Brain pericyte (primary cell): ENCODE measurements at places on chromosomes 2 and 18.

- DNase-seq: no peak
These were observed 9.8 kb upstream of the MGAT5 start for GRCh38 chr2:134244086-134244485.

DNA sequence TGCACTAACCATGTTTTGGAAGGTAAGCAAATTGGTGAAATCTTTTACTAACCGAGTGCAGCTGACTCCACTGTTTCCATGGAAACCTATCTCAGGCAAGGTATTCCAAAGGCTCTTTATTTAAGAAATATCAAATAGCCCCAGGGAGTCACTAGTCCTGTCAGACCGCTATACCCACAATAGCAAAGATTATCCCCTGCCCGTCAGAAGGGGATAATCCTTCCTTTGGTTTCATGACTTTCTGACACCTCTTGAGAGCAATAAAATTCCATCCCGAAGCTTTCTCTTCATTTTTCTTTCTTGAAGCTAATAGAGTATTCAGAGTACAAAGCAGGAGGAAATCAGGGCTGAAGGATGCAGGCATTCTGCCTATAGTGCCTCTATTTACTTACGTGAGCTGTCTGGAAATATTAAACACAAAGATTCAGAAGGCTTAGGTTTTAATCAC lies 34.7 kb upstream of the MAP2 start:
- no peak for DNase-seq

DNA sequence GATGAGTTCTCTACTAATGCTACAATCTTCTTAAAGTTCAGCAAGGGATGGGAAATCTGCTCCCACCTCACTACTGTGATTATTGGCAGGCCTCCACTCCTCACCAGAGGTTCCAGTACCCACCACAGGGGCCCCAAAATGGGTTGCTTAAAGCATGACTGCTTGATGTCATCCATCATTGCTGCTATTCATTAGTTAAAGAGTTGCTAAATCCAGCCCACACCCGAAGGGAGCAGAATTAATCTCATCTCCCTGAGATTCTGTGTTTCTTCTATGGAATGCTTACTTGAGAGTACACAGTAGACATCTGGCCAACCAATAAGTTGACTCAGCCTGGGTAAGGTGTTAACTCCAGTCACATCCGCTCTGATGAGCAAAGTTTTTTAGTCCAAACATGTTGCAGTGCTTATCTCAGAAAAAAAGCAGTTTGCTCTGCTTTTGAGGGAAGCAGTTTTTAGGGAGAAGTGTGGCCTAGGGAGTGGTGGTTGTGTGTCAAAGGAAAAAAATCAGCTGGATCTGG lies 690.2 kb upstream of the POU3F3 start:
- no peak for DNase-seq

DNA sequence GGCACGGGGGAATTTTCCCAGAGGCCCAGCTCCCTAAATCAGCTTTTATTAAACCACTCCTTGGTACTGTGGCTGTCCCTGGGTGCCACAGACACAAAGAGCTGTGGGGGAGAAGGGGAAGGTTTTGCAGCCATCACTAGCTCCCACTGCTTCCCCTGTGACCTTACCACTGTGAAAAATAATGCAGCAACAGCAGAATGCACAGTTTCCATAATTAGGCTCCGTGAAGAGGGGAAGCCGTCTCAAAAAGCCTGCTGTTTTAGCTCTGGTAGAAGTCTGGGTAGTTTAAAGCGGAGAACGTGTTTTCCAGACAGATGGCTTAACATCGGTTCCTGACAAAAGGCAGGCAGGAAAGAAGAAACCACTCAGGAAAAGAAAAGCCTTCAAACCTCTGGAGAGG lies 27.5 kb upstream of the CAB39 start:
- DNase-seq: no peak

- DNase-seq: no peak
These were observed 240.1 kb downstream of the ACKR3 start for GRCh38 chr2:236809716-236810115.

GRCh38 chr2:199466692-199467065 lies 8.9 kb upstream of the SATB2 start:
- no peak for DNase-seq

GRCh38 chr2:108450863-108451262 lies 1.9 kb downstream of the GCC2 start:
- no peak for DNase-seq

GRCh38 chr2:236991874-236992273 lies 93.8 kb upstream of the COPS8 start:
- DNase-seq: no peak

DNA sequence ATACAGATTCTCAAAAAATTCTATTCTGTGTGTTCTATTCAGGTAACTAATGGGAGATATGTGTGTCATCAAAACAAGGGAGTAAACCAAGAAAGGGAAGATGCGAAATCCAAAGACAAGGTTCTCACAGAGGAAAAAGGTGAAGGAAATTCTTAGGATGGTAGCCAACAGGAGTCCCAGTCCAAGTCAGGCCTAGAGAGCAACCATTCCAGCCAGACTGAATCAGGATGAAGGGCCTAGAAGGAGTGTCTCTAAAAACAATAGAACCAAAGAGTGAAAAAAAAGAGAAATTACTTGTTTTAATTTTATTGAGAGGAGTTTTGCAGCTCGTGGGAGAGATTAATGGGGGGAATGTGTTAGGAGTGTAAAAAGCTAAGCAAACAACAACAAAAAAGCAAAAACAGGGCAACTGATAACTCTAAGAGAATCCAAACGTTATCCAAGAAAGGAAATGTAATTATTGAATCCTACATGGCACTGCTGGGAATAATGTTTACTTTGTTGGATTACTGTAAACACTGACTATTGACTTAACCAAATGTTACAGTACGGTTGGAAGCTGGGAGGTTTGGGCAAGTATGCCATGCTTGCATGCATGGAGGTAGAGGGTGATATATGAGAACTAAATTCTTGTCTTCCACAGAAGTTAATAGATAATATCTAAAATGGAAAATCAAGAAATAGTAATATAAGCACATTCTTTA lies 12.3 kb downstream of the MAP3K20 start:
- DNase-seq: no peak

DNA sequence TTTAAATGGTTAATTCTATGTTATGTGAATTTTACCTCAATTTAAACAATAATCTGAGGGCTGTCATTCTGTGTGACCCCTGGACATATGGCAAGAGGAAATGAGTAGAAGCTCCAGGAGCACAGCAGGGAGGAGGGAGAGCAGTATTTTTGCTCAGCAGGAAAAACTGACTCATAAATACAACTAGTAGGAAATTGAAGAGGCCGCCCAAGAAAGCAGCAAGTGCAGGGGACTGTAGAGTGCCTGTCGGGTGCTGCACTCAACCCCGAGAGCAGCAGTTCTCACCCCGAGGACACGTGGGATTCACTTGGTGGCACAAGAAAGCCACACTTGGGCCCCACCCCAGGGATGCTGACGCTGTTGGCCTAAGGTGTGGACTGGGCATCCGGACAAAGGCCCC lies 60.8 kb downstream of the NPAS2 start:
- no peak for DNase-seq

DNA sequence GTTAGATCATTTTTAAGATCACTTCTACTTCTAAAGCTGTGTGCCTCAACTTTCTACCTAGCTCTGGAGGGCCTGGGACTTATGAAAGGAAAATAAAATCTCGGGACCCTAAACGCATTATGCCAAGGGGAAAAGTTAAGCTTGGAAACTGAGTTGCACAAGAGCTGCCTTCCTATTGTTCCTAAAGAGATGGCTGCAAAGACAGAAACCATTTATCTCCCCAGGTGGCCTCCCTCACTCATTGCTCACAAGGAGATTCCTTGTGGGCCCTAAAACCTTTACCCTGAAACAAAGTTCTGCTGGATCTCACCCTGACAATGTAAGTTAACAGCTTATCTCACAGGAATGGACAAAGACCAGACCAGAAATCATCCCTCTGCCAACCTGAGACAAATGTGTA lies 26.8 kb downstream of the TUBB6 start:
- DNase-seq: no peak

DNA sequence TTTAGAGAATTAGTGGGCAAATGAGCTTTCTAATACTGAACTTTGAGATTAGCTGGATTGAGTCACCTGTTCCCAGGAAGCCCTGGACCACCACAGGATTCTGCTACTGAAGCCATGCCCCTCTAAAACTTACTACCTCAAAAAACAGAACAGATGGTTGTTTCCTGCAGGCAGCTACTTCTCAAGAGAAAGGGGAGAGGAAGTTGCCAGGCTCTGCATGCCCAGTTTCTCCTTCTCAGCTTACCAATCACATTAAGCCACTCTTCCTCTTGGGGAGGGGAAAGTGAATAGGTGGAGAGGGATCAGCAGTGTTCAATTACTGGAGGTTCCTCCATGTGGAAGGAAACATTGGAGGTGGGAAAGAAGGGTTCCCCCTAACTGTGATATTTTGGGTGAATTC lies 24.9 kb upstream of the C1GALT1C1L start:
- DNase-seq: no peak

DNA sequence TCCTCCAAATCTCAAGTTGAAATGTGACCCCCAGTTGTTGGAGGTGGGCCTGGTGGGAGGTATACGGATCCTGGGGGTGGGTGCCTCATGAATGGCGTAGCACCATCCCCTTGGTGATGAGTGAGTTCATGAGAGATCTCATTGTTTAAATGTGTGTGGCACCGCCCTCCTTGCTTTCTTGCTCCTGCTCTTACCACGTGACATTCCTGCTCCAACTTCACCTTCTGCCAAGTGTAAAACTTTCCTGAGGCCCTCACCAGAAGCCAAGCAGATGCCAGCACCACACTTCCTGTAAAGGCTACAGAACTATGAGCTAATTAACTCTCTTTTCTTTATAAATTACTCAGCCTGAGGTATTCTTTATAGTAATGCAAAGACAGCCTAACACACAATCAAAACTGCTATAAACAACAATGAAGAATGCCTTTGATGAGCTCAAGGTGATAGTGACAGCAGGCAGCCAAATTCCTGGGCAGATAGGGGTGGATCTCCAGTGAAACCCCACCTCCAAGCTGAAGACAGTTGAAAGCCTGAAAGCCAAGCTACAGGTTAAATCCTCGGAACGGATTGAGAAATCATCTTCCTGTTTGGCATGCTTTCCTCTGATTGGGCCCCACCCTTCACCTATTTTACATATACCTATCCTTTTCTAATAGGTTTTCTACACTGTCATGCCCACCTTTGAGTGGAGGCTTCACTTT lies 26.9 kb downstream of the MCEE start:
- DNase-seq: no peak

DNA sequence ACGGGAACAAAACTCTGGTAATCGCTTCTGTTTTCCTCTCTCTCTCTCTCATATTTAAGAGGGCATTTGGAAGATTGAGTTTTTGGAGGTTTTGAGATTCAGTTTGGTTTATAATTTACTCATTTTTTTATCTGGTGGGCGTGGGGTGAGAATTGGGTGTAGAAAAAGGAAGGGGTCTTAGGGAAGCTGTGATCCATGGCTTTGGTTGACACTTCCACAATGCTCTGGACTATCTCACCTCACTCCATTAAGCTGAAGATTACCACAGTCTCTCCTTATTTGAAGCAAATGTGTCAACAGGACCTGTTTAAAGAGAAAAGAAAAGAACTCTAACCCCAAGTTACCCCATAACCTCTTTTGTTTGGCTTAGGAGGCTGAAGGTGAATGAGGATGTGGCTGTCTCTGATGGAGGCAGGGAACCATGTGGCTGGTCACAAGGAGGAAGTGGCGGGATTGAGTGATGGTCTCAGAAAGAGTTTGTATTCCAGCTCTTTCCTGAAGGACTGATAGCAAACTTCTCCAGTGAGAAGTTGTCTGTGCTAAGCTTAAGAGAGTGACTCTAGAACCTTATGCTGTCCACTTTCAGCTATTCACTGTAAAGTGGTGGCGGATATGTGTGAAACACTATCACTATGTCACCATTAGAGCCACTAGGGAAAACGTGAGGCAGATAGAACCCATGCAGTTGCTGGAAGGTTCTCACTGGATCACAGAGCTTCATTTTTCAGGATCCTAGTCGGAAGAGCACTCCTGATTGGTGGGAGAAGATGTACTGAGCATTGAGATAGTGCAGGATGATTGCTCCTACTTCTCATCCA lies 934 bp downstream of the ZNF804A start:
- no peak for DNase-seq

- DNase-seq: no peak
These were observed 3.9 kb downstream of the UBXN4 start for GRCh38 chr2:135745545-135745944.

DNA sequence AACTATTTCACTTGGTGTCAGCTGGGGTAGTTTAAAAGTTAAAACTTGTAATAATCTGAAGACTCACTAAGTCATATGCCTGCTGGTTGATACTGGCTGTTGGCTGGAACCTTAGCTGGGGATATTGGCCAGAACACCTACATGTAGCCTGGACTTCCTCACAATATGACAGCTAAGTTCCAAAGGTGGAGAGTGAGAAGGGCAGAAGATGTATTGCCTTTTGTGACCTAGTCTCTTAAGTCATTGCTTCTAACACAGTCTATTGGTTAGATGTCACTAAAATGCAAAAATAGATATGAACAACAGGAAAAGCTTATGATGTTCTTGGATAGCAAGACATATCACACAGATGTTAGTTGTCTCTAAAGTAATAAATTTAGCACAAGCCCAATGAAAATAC lies 113.2 kb upstream of the CHAC2 start:
- no peak for DNase-seq

GRCh38 chr2:170524828-170525565 lies 190.1 kb upstream of the SP5 start:
- no peak for DNase-seq

GRCh38 chr2:162926501-162926900 lies 87.9 kb upstream of the KCNH7 start:
- DNase-seq: no peak

GRCh38 chr2:30159766-30160165 lies 13.0 kb downstream of the YPEL5 start:
- no peak for DNase-seq

DNA sequence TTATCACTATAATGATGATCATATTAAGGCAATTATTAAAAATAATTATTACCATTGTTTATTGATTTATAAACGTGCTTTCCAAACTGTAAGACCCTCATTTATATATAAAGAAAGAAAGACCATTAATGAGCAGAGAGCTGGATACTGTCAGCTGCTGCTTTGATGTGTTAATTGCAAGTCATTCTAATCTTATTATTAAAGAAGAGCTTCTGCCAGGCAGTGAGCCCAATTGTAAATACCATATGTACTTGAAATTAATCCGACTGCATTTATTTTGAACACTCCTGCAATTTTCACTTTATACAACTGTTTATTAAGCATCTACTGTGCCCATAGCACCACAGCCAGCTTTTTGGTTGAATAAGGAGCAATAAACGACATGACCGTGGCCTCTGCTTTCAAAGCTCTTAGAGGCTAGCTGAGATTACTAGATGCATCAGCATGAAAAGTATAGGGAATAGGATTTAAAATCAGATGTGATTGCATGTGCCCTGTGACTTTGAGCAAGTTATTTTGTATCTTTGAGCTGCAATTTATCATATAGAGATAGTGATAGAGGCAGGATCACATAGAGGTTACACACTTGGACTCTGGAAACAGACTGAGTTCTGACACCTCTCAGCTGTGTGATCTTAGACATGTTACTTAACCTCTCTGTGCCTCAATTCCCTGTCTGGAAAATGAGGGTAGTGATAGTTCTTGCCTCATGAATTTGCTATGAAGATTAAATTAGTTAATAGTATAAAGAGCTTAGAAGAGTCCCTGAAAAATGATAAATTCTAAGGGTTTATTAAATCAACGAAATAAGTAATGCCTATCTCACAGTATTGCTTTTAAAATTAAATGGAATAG lies 83.4 kb downstream of the MYCN start:
- DNase-seq: no peak
